ENCODE measurements at places on chromosomes 4 and X. TPM values are rescaled to one million over a fixed set of nuclear protein-coding genes. Genes with fewer than 3 reads are reported as not detected.

DNA sequence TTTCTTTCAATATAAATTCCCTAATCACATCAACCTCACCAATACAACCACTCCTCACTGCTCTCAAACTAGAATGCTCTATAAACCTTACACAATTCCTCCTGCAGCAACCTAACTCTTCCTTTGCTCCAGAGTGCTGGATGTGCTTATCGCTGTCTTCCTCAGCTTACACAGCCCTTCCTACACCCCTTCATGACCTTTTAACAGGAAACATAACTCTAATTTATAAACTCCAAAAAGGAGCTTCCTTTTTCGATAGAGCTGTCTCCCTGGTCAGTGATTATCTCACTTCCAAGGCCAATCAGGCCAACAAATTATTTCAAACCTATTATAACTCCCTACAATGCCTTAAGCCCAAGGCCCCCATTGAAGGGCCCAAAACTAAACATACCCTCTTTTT is 78.8 kb downstream of the COQ2 start:
- no peak overlapping the region for H3K4me3 ChIP-seq
- H3K27me3 ChIP-seq, result no peaks in the 10 kb centered on the region
- H3K4me1 ChIP-seq, result no peaks in the 10 kb centered on the region
- no peak overlapping the region for H3K27ac ChIP-seq

The TRIM60 gene
- total RNA-seq, result not detected

DNA sequence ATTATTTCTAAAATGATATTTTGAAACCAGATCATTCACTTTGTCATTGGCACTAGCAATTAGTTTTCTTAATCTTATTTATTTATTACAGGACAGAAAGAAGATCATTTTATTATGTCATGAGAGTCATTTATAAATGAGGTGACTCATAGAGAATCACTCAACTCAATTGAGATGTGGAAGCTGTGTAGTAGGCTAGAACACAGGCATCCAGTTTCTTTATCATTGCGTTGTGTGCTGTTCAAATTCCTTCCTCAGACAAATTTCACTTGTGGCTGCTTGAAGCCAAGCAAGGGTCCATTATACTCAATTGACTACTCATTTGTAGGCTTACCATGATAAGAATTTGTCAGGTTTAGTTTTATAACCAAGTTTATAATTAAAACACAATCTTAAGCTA is 87.6 kb downstream of the MRPL1 start:
- no peak overlapping the region for H3K27ac ChIP-seq
- DNase-seq, result no peak
- no peaks in the 10 kb centered on the region for H3K27me3 ChIP-seq
- no peaks in the 10 kb centered on the region for H3K4me1 ChIP-seq

GRCh38 chr4:188612659-188613058 is 473.4 kb downstream of the TRIML1 start:
- H3K27me3 ChIP-seq, result no peaks in the 10 kb centered on the region
- H3K27ac ChIP-seq, result no peak overlapping the region
- H3K36me3 ChIP-seq, result no peaks in the 10 kb centered on the region
- H3K4me3 ChIP-seq, result no peak overlapping the region

GRCh38 chr4:137278431-137278830 is 253.9 kb downstream of the PCDH18 start:
- H3K27ac ChIP-seq, result no peak overlapping the region
- DNase-seq, result no peak
- no peaks in the 10 kb centered on the region for H3K27me3 ChIP-seq
- no peaks in the 10 kb centered on the region for H3K4me1 ChIP-seq

The SATL1 gene
- total RNA-seq, result not detected

Measured in vagina (tissue), 2 donors.